ENCODE measurements at places on chromosomes 2 and 18.
A peak's percentile ranks its signal among the peaks of the same experiment; 100 is the strongest.

GRCh38 chr2:108304975-108305374 lies 16.3 kb downstream of the SULT1C2 start:
- no peak for DNase-seq

GRCh38 chr2:207121784-207122183 lies 44.0 kb downstream of the KLF7 start:
- DNase-seq = peak; percentile 45

GRCh38 chr2:128665113-128665512 lies 346.4 kb upstream of the HS6ST1 start:
- no peak for DNase-seq

DNA sequence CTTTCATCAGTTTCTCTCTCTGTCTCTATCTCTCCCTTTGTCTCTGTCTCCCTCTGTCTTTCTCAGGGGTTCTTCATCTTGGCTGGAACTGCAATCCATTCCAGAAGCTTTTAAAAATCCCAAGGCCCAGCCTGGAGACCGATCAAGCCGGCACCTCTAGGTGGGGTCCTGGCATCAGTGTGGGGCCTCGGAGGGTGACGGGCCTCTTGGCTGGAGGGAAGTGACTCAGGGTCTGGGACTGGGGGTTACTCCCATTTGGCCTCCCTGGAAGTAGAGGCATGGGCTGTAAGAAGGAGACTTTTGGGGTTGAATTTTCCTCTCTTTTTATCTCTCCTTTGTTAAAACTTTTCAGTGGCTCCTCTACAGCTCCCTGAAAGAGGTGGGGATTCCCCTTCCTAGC lies 52.8 kb upstream of the OTOF start:
- DNase-seq = no peak

- DNase-seq = no peak
Measured at GRCh38 chr2:50221106-50221505, 810.8 kb downstream of the NRXN1 start.

GRCh38 chr2:105596411-105596921 lies 148.2 kb upstream of the NCK2 start:
- no peak for DNase-seq

DNA sequence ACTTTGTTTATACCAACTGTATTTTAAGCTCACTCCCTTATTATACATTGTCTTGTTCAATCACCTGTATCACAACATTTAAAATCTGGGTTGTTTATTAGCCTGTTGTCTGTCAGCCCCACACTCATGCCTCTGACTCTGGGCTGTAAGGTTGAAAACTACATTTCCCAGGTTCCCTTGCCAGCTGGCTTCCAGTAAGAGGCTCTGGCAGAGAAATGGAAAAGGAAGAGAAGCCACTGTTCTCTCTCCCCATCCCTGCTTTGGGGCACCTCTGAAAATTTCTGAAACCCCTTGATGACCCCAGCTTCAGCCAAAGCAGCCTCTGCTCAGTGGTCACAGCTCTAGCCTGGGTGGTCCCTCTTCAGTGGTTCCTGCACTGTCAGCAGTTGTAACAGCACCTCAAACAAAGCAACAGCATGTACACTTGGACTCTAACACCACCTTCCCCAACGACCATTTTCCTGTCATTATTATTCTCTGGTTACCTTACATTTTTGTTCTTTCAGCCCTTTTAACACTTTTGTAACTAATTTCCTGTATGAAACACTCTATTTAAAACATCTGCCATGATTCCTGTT lies 108.9 kb upstream of the LGALSL start:
- DNase-seq = no peak

DNA sequence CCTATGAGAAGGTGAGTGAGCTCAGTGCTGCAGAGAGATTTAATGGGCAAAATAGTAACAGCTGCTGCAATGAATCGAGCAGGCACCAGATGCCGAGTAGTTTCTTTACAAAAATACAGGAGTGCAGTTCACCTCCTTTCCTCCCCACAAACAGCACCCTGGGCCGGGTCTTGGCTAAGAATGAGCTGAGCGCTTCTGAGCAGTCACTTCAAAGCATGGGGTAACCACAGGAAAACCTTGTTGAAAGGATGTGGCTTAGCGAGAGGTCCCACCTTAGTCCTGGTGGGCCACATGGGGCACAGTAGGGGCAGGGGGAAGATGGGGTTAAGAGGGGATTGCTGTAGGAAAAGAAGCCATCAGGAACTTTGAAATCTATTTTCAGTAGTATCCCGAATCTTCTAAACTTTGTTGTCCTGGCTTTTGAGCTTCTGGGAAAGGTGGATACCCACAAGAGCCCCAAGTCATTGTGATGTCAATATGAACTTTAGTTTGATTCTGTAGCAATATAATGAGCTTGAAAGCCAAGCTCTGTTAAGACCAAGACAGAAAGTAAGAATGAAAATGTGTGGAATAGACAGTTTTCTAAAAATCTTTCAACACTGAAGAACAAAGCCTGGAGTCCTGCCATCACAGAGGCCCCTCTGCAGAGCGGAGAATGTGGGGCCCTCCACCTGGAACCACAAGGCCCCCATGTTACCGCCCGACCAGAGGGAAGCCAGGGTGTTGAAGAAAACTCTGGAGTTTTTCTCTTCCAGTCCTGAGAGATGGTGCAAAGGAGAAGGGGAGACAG lies 101.0 kb upstream of the ZNF236 start:
- DNase-seq = no peak

GRCh38 chr2:186558512-186559276 lies 31.2 kb upstream of the ITGAV start:
- DNase-seq = no peak
